Non-pigmented ciliary epithelial cell (primary cell): ENCODE measurements at places on chromosomes 2 and 18.
A peak's percentile ranks its signal among the peaks of the same experiment; 100 is the strongest.

DNA sequence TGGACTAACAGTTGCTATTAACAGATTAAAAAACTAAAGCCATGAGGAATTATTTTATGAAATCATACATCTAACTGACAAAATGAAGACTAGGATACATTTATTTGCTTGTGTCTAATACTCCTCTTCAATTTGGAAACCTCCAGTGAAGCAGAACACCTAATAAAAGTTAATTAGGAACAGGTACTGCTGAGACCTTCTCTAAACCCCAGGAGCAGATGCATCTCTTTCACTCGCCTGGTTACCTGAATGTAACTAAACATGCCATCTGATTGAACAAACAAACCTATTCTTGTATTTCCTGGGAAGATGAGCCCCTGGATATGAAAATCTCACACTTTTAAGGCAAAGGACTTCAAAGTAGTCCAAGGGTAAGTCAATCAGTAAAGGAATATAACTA is 898.2 kb downstream of the NRXN1 start:
- no peak for DNase-seq

- DNase-seq = no peak
Measured at GRCh38 chr2:53448591-53448990, 319.0 kb upstream of the CHAC2 start.

DNA sequence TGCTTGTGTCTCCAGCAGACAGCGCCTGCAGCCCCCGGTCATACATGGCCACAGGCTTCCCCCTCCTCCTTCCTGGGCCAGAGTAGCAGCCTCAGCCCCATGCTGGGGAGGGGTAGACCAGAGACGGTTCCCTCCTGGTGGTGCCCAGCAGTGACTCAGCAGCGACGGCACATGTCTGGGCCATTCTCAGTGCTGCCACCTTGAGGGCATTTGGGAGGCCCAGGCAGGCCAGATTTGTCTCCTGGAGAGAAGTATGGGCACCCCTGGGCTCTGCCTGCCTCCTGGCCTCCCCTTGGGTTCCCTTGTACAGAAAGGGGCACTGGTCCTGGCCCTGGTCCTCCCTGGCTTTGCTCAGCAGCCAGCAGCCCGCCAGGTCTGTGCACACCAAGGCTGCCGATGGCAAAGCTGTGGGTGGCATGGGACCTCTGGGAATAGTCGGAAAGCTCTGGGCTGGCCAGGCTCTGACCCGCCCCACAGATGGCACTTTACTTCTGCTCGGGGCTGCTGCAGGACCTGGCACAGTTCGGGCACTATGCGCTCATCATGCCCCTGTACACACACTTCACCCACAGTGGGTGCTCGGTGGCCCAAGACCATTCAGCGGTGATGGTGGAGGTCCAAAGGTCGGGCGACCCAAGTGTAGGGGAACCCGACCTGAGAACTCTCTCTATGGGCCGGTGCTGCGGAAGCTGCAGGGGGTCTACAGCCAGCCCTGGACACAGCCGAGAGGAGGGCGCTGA is 11.4 kb upstream of the ALPI start:
- DNase-seq = peak; percentile 6

GRCh38 chr18:75156139-75156750 is 52.7 kb downstream of the PTGR3 start:
- DNase-seq = no peak

- DNase-seq = no peak
Measured at GRCh38 chr2:65656160-65656718, 223.8 kb upstream of the SPRED2 start.

- no peak for DNase-seq
Measured at GRCh38 chr2:121197369-121198091, 87.5 kb downstream of the TFCP2L1 start.

DNA sequence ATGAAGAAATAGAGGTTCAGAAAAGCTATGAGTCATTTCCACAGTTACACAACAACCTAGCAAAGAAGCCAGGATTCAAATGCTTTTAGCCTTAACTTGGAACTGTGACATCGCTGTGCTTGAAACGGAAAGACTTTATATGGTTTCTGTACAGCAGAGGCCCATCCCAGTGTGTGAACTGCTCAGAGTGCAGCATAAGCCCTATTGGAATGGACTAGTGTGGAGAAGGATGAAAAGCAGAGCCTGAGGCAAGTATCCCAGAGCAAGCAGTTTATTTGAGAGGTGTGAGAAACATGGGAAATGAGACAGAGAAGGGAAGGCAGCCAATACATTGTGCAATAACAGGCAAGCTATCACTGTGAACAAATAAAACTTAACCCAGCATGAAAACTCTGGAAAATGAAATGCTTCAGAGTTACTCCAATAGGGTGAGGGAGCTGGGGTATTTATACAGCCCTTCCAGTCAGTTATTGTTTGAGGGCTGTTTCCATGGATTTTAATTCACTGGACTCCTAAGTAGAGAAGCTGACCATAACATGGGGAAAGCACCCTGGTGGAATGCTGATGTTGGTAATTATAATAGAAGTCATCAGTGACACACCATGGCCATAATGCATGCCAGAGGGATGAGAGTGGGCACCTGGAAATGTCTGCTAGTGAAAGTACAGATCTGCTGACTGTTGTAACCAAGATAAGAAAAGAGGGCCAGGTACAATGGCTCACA is 254.0 kb upstream of the POU3F3 start:
- DNase-seq = peak; percentile 23

DNA sequence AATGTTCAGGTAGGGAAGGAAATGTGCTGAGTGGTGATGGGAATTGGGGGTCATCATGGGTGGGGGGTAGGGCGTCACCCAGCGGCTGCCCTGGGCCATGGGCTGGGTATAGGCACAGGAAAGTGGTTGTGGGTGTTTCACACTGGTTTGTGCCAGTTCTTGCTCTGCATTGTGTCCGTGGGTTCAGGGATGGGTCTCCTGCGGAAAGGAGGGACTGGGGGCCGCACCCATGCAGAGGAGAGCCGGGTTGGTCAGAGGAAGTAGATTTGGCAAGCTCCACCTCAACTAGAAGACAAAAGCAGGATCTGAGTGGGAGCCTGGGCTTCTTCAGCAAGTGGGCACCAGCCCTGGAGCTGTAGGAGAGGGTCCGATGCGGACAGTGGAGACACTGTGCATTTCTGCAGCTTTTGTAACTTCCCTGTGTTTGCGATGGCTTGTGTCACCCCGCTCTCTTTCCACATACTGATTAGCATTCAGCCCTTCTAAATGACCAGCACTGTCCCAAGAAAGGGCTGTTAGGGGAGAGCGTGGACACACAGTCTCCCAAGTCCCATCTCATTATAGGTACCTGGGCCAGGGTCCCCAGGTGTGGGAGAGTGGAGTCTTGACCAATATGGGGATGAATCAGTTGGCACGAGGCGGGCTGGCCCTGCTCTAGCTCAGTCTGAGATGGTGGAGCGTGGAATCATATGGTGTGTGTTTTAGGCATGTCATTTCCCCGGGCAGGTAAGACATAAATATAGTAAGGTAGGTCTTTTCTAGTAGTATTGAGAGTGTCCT is 67.2 kb downstream of the LRRFIP1 start:
- no peak for DNase-seq

DNA sequence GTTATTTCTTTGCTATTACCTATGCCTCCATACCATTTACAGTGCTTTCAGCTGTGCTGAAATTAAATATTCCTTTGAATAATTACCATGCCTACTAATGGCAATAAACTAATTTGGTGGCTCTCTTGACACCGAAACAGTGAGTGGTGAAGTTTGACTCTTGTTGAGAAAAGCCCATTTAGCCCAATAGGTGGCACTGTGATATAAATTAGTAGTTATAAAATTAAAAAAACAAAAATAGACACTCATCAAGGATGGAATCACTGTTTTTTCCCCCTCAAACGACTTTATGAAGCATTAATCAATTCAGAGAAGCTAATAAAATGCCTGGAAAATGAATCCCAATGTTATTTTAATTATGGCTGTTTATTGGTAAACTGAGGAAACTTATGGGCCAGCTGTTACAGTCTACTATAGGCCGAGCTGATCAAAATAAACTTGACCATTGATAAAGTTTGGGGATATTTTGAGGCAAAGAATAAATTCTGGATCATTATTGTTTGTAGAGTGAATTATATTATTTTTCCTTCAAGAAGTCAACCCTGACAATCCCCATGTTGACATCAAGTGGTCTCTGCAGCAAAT is 339.6 kb downstream of the TRIB2 start:
- no peak for DNase-seq

DNA sequence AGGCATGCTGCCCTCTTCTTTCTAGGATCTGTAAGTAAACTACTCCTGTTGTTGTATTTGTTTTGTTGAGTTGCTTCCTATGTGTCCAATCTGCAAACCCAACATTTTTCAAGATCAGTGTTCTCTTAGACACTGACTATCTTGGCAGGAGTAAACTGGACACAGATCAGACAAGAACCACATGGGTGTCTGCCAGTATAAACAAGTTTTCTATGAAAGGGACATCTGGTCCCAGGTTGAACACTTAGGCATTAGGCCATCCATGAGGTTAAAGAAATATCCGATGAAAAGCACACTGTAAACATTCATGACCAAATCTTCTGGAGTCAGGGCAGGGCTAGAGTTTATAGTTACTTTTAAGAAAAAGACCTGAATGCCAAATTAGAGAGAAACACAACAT is 441.8 kb downstream of the NYAP2 start:
- DNase-seq = no peak

- no peak for DNase-seq
Measured at GRCh38 chr2:131132729-131133128, 27.6 kb downstream of the PLEKHB2 start.

DNA sequence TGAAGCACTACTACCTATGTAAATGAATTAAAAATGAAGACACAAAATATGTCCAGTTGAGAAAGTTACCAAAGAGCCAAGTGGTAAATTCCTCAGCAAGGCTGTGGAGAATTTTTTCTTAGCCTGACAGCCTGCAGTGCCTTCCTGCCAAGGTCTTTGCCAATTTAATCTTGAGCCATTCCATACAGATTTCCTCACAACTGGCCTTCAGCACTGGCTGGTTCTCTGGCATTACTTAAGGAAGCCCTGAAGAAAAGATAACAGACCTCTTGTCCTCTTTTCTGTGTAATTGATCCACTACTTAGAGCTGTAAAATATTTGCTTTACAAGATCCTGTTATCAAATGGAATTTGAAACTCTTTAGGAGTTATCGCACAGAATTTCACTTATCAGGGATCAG is 334.2 kb upstream of the LRRTM1 start:
- DNase-seq = no peak

- DNase-seq = no peak
Measured at GRCh38 chr2:96464061-96464460, 41.1 kb downstream of the NEURL3 start.

- no peak for DNase-seq
Measured at GRCh38 chr2:60796573-60797509, 40.8 kb downstream of the PAPOLG start.

DNA sequence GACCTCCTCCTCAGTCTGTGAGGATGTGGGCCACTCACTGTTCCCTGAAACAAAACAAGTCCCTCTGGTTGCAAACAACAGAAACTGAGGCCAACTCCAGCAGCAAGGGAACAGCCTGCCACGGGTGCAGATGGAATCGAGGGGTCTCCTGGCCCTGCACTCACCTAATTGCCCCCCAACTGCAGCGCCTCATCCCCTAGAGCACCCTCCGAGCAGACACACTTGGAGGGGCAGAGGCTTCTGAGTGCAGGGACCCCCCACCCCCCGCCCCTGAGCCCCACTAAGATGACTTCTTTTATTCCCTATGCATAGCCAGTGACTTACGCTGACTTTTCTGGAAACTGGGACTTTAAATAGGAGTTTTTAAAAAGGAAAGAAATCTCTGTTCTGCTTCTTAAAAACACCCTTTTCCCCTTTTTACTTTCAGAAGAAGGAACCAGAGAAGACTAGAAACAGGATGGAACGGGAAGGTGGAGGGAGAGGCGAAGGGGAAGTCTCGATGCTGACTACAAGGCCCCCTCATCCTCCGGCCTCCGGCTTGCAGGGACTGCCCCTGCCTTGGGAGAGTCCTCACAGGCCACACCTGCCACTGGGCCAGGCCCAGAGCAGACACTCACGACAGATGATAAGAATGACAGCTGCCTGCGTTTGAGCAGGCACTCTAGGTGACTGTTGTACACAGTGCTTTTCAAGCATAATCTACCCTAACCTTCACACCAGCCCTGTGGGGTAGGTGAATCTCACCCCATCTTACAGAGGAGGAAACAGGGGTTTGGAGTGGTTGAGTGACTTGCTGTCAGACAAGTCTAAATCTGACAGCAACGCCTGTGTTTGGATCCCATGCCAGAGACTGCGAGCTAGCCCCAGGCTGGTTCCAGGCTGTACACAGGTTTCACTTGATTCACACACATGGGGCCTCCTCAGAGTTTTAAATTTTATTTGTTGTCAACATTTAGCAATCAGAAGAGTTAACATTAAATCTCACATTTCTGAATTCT is 28.2 kb upstream of the BIN1 start:
- DNase-seq = no peak

DNA sequence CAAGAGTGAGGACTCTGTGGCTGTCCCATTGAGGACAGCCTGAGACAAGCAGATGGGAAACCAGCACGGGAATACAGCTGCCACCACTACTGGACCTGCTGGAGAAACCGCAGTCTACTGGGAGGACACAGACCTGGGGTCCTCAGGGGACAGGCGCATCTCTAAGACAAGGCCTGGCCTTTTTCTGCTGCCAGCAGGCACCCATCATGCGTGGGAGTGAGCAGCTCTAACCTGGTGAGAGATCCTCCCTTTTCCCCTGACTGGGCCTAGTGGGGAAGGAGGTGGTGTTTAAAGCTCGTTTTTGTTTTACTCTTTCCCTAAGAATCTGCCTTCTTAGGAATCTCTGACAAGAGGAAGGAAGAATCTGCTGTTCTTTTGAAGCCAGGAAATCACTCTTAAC is 36.6 kb downstream of the CYRIA start:
- no peak for DNase-seq

DNA sequence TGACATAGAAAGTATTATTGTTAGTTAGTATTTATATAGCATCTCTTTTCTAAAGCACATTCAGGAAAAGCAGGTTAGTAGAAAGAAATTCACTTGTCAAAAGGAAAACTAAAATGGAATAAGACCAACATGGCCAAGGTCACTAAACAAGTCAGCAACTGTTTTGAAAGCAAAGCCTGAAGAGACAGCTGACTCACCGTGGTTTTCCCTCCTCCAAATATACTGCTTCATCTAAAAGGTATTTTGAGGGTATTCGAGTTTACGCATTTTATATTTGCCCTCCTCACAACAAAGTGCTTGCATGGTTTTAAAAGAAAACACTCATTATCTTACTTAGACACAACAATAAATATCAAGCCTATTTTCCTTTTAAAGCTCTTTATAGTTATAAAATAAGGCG is 24.0 kb downstream of the ZNF385B start:
- peak; percentile 63 for DNase-seq

DNA sequence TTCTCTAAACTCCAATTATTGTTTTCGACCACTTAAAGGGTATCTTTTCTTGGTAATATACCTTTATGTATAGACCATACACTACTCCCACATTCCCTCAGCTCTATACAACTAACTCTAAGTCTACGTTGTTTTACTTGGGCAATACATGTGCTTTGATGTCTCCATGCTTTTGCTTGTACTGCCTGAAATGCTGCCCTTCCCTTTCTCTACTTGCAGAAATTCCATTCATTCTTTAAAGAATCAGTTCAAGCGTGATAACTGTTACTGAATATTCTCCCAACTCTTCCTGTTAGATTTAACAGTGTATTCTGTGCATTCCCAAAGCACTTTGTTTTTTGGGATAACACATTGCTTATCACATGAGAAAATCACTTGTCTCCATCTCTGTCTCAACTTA is 157.0 kb upstream of the AQP4 start:
- no peak for DNase-seq
